ENCODE measurements at places on chromosomes 6 and 20.

GRCh38 chr6:97364327-97364726 is 81.3 kb upstream of the MMS22L start:
- DNase-seq = no peak

- no peak for DNase-seq
These were observed 86.2 kb upstream of the BEND6 start for GRCh38 chr6:56868687-56869086.

DNA sequence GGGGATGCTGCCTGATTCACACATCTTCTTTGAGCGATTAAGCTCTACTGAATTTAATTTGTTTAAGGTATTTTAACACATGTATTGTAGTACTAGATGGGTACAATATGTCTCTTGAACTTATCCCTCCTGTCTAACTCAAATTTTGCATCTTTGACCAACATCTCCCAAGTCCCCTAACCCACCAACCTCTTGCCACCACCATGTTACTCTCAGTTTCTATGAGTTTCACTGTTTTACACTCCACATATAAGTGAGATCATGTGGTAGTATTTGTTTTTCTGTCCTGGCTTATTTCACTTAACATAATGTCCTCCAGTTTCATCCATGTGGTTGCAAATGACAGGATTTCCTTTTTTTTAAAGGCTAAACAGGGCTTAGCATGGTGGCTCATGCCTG is 38.7 kb upstream of the ENPP4 start:
- DNase-seq = no peak

DNA sequence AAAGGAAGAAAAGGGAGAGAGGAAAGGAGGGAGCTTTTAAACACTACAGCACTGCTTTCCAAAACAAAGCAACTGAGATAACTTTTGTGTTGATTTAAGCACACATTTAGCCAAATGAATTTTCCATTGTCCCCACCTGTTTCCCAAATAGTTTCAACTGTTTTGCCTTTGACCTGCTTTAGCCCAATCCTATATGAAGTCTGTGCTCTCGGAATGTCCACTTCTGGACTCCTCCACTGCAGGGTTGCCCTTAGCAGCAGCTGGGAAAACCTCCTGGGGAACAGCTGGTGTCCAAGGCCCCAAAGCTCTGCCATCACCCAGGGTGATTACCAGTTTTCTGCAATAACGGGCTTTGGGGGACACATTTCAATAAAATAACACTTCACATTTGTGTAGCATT is 44.9 kb upstream of the PKHD1 start:
- DNase-seq = no peak

GRCh38 chr20:25285091-25285647 is 37.3 kb downstream of the PYGB start:
- no peak for DNase-seq

- DNase-seq = no peak
These were observed 1237.5 kb upstream of the MAP3K7 start for GRCh38 chr6:91824331-91824730.

GRCh38 chr6:166781331-166781730 is 154.3 kb upstream of the RPS6KA2 start:
- no peak for DNase-seq

GRCh38 chr6:119360262-119360915 is 10.8 kb upstream of the MAN1A1 start:
- DNase-seq = no peak

- no peak for DNase-seq
These were observed 144.7 kb downstream of the QRSL1 start for GRCh38 chr6:106773996-106774629.

DNA sequence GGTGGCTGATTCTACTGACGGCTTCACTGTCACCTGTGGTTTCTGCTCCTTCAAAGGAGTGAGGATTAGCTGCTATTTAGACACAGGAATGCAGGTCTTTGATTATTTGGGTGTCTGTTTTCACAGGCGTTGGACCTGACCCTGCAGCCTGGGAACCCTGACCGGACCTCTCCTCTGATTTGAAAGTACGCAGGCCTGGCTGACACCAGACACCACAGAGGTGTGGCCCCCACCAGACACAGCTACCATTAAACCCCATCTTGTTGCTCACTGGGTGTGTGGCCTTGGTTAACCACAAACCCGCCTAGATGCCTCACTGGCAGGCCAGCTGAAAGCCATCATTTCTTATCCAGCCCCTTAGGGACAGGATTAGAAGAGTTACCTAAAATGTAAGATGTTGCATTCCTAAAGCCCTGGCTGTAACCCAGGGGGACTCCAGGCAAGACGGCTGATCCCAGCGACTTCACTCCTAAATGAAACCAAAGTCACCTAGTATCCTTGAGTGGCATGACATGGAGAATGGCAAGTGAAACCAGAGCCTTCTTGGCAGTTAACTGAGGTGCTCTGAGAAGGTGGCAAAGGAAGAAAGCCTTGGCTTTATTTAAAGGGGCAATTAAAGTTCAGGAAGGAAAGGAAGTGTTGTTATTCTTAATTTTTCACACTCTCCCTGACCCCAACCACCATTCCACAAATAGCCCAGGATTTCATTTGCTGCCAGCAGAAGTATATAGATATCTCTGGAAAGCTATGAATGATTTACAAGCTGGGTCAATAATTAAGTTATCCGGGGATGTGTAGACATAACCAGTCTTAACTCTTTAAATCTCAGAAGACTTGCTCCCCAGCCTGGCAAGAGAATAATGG is 169.9 kb downstream of the QRSL1 start:
- no peak for DNase-seq

- no peak for DNase-seq
These were observed 235.2 kb downstream of the LRFN2 start for GRCh38 chr6:40352006-40352405.

- DNase-seq = no peak
These were observed 35.2 kb downstream of the HMGCLL1 start for GRCh38 chr6:55543633-55544309.

- no peak for DNase-seq
These were observed 598.8 kb upstream of the CDH4 start for GRCh38 chr20:60653111-60653845.

DNA sequence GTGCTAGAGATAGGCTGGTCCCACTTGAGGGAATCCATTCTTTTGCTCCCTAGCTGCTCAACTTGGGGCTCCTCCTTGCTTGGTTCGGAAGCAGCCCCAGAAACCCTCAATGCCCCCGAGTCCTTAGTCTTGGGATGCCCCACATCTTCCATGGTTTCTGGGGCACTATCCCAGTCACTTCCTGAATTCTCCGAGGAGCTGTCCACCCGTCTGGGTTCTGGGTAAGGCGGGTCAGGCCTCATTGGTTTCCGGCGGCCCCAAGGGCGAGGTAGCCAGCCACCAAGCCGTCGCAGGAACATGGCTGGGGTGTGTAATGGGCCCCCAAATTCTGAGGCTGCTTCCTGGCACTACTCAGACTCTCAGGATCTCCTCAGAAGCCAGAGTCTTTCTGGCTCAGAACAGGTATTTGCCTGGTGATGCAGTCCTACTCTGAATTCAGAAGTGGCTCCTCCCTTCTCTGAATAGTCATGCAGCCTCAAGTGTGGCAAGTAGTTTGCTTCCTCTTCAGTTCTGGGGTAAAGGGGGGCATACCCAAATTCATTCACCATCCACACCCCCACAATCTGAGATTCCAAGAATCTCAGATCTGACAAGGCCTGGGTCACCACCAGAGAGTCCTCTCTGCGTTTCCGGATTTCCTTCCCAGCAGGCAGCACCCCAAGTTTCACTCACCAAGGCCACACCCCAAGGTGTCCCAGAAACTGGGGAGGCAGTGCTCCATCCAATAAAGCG is 763 bp downstream of the C6orf47 start:
- no peak for DNase-seq

DNA sequence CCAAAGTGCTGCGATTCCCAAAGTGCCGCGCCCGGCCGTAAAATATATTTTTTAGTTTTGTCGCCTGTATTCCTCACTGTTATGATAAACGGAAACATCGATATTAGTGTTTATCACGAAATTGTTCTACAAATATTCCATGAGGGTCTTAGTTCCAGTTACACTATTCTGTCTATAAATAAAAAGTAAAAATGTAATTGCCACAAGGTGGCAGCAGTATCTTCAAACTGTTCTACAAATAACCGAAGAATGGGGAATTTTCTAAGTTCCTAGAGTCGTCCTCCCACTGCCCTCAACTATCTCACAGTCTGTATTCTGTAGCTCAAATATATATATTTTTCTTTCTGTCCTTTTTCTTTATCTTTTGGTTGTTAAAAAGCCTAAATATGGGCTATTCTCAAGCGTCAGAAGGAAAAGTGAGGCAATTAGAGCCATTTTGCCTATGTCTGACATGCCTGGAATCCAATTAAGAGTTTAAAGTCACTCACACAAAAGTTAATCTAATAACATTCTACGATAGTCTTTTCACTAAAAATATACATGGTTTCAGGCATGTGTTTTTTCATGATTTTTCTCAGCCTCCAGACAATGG is 14.2 kb upstream of the FAM162B start:
- no peak for DNase-seq

DNA sequence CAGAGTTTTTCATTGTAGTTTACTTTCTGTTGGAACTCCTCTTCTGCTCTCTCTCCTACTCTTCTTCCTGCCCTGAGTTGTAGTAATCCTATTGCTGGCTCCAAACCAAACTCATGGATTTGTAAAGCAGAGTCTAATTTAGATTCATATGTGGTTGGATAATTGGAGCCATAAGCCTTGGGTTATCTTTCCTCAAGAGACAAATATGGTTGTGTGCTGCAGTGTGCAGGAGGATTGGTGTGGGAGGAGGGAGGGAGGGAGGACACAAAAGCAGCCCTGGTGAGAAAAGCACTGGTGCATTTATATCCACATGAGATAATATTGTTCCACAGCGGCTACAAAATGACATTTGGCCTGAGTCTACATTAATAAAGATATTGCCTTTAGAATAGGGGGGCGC is 4.2 kb downstream of the HLA-G start:
- DNase-seq = no peak

DNA sequence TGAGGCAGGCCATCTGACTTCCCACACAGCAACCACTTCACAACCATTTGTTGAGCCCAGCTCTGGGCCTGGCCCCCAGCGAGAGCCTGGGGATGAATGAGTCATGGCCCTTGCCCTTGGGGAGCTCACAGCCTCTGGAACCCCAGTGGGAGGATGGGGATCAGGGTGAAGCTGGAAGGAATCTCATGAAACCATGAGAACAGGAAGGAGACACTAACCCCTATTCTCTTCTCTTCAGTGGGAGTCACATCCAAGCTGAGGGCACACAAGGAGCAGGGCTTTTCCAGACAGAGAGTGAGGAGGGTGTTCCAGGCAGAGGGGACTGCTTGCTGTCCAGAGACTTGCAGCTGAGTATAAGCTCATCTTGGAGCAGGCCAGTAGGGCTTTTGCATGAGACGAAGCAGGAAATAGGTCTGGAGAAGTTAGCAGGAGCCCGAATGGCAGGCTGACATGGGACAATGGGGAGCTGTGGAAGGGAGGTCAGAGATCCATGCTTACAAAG is 7.5 kb downstream of the FOXS1 start:
- no peak for DNase-seq

GRCh38 chr6:140082867-140083297 is 708.4 kb upstream of the CITED2 start:
- DNase-seq = no peak

- no peak for DNase-seq
These were observed 98.8 kb upstream of the SNX9 start for GRCh38 chr6:157724138-157724820.

GRCh38 chr6:167762259-167762962 is 64.3 kb upstream of the AFDN start:
- DNase-seq = no peak

DNA sequence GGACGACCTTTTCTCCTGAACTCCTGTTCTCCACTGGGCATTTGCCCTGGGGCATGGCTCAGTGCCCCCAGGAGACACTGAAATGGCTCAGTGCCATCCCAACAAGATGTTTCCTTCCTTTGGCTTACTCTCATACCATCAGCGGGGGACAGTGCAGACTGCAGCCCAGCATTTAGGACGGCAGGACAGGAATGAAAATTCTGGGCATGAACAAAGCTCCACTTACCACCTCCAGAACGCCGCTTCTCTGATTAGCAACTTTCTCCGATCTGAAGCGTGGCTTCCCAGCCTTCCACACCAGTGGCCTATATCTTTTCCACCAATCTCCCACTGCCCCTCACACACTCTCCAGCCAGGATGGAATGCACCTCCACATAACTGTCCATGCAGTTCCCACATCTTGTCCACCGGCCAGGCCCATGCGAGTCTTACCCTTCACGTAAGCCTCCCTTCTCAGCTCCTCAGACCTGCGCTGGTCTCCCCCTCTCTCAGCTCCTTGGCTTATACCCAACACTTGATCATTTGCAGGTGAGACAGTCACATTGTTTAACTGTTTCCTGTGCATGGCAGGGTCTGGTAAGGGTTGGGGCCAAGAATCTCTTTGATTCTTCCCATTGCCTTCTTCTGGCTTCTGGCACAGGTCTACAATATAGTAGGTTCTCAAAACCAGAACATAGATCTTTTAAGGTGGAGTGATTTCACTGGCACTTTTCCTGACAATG is 114.5 kb downstream of the FYN start:
- peak; percentile 42 for DNase-seq

GRCh38 chr6:34189806-34190503 is 44.1 kb upstream of the GRM4 start:
- no peak for DNase-seq

DNA sequence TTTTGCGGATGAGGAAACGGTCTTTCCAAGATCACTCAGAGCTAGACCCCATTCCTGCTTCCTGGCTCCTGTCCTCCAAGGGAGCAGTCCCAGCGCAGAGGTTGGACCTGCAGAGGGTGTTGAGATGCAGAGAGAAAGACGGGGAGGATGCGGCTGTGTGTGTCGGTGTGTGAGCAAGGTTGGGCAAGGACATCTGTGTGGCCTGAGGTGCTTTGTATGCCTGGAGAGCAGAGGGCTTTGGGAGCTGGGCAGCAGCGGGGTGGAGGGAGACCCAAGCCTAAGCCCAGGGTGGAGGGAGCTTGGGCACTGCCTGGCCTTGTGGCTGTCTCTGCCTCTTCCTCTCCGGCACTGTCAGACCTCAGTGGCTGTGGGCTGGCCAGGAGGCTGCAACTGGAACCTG is 147.4 kb upstream of the RNF24 start:
- DNase-seq = no peak

GRCh38 chr6:129853996-129854711 is 7.0 kb downstream of the TMEM244 start:
- DNase-seq = no peak

- DNase-seq = no peak
These were observed 347.5 kb downstream of the PRL start for GRCh38 chr6:21949211-21949801.

DNA sequence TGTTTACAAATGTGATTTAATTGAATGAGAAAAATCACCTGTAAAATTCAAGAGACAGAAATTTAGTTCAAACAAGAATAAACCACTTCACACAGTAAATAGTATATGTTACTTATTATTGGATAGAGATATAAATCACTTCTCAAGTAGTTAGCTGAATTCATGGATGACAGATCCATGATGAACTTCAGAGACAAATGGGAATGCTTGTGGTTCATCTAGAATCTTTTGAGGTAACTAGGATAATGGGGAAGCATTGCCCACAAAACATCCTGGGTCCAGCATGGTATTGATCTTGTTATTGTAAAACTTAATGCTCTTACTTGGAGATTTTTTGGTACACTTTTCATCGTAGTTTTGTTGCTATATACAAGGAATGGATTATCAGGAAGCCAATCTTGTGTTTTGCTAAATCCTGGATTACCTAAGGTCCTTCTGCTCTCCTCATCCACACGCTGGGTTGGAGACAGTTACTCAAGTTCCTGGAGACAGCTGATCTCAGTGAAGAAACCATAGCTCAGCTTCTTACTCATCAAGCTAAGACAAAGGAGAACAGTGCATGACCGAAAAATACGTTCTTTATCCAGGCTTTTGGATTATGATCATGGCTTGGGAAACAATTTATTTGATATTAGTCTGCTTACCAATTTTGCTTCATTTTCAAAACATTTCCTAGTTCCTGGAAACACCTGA is 142.5 kb upstream of the PREP start:
- DNase-seq = no peak

- no peak for DNase-seq
These were observed 8.1 kb downstream of the SLC2A4RG start for GRCh38 chr20:63747622-63748069.

Data from effector CD4-positive, alpha-beta T cell (primary cell).